Glutamatergic neuron (in vitro differentiated cells): ENCODE measurements at places on chromosomes 16 and 17. TPM values are rescaled to one million over a fixed set of nuclear protein-coding genes. Genes with fewer than 3 reads are reported as not detected.

- peaks cover 4% of the 10 kb centered on the region for H3K36me3 ChIP-seq
- H3K27ac ChIP-seq = no peak overlapping the region
- H3K27me3 ChIP-seq = peaks cover 51% of the 10 kb centered on the region
- peaks cover 21% of the 10 kb centered on the region for H3K4me1 ChIP-seq
- DNase-seq = peak; percentile 40
These were observed 1.0 kb downstream of the IRX3 start for GRCh38 chr16:54285414-54286089.

SALL1 gene
- total RNA-seq = 35.7 TPM

GRCh38 chr16:60651346-60651745, 1384.9 kb downstream of the CDH8 start:
- H3K4me3 ChIP-seq = no peak overlapping the region
- no peak for DNase-seq
- H3K27ac ChIP-seq = no peak overlapping the region
- no peaks in the 10 kb centered on the region for H3K36me3 ChIP-seq
- no peaks in the 10 kb centered on the region for H3K4me1 ChIP-seq

DNA sequence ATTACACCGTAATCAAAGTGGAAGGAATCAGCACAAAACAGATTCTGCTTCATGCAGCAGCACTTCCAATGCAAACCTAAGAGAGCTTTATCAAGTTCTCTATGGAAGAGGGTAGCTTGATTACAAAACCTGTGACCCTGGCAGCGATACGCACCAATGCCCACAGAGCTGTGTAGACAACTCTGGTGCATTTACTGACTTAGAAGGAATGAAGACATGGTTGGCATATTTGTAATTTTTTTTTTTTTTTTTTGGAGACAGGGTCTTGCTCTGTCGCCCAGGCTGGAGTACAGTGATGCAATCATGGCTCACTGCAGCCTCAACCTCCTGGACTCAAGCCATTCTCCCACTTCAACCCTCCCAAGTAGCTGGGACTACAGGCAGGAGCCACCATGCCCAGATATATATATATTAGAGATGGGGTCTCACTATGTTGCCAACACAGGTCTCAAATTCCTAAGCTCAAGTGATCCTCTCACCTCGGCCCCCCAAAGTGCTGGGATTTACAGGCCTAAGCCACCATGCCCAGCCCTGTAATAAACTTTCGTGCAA, 49.4 kb downstream of the XPO6 start:
- H3K27me3 ChIP-seq = peaks cover 3% of the 10 kb centered on the region
- H3K36me3 ChIP-seq = no peaks in the 10 kb centered on the region
- H3K4me3 ChIP-seq = no peak overlapping the region

CCL16 gene
- total RNA-seq = not detected

KRT15 gene
- total RNA-seq = not detected

DNA sequence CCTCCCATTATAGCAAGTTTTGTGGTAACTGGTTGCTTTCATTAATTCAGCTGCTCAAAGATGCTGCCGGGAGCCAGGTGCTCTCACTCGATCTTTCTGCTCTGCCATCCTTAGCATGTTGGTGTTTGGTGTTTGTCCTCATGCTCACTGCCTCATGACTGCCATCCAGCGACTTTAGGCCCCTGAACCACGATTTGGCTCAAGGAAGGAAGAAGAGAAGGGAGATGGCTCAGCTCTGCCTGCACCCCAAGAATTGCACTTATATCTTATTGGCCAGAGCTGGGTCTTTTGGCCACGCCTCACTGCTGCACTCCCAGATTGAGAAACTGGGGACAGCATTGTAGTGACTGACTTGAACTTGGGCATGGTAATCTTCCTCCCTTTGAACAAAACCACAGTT, 52.7 kb downstream of the ARSG start:
- no peaks in the 10 kb centered on the region for H3K4me1 ChIP-seq
- no peaks in the 10 kb centered on the region for H3K36me3 ChIP-seq
- H3K27me3 ChIP-seq = no peaks in the 10 kb centered on the region
- H3K4me3 ChIP-seq = no peak overlapping the region

GRCh38 chr17:30557916-30558685, 80.9 kb downstream of the GOSR1 start:
- H3K27ac ChIP-seq = no peak overlapping the region
- no peaks in the 10 kb centered on the region for H3K4me1 ChIP-seq
- no peak overlapping the region for H3K4me3 ChIP-seq
- DNase-seq = no peak
- no peaks in the 10 kb centered on the region for H3K36me3 ChIP-seq
- H3K27me3 ChIP-seq = peaks cover 5% of the 10 kb centered on the region

GRCh38 chr16:72424757-72425156, 252.8 kb upstream of the PMFBP1 start:
- H3K36me3 ChIP-seq = peaks cover 9% of the 10 kb centered on the region
- no peak for DNase-seq
- no peaks in the 10 kb centered on the region for H3K27me3 ChIP-seq
- H3K27ac ChIP-seq = no peak overlapping the region

- no peaks in the 10 kb centered on the region for H3K36me3 ChIP-seq
- DNase-seq = no peak
- H3K27ac ChIP-seq = no peak overlapping the region
- peaks cover 10% of the 10 kb centered on the region for H3K4me1 ChIP-seq
- H3K27me3 ChIP-seq = no peaks in the 10 kb centered on the region
- no peak overlapping the region for H3K4me3 ChIP-seq
These were observed 2.5 kb downstream of the ADPRM start for GRCh38 chr17:10699856-10700255.

DNA sequence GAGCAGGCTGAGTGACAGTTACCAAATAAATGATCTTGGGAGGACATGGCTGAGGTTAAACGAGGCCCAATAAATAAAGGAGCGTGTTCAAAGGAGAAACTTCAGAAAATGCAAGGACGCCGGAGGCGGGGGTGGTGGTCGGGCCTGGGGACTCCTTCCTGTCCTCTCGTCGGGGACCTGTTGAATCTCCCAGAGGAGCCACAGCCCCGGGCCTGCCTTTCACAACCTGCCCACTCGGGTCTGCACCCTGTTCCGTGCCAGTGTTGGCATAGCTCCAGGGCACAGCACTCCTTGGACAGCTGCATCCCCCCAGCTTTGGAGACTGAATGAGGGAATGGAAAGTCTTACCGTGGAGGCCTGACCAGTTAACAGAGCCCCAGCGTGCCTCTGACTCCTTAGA, 8.1 kb upstream of the TBX4 start:
- peaks cover 6% of the 10 kb centered on the region for H3K36me3 ChIP-seq
- H3K4me1 ChIP-seq = no peaks in the 10 kb centered on the region
- no peak overlapping the region for H3K27ac ChIP-seq
- H3K27me3 ChIP-seq = peaks cover 5% of the 10 kb centered on the region
- no peak overlapping the region for H3K4me3 ChIP-seq
